Psoas muscle (tissue), 8 donors: ENCODE measurements at places on chromosomes 3 and 15. TPM values are rescaled to one million over a fixed set of nuclear protein-coding genes. Genes with fewer than 3 reads are reported as not detected.

The PLCH1 gene
- 1.1 TPM for total RNA-seq

DNA sequence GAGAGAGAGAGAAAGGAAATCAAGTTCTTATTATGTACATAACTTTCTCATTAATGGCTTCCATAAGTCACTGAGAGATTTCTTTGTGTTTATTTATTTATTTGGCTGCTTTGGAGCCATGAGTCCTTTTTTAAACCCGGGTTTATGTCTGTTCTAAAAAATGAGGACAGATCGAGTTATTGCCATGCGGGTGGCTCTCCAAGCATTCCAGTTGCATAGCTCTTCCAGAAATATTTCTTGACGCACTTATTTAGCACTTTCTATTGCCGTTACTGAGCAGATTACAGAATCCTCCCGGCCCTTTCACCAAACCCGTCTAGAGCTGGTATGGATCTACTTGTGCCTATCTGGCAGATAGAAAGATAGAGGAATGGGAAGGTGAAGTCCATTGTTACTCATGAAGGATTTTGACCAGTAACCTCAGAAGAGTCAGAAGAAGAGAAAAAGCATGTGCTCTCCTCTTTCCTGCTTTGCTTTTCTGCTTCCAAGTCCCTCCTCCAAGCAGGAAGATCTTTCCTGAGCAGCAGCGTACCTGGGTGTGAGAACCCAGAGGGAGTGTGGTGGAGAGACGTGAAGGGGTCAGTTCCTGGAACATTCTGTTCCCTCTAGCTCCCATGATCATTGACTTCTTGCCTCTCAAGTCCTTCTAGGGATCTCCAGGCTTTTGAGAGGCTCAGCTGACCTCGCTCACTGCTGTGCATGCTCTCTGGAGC, 112.8 kb downstream of the LPP start:
- peak; percentile 76 for DNase-seq

DNA sequence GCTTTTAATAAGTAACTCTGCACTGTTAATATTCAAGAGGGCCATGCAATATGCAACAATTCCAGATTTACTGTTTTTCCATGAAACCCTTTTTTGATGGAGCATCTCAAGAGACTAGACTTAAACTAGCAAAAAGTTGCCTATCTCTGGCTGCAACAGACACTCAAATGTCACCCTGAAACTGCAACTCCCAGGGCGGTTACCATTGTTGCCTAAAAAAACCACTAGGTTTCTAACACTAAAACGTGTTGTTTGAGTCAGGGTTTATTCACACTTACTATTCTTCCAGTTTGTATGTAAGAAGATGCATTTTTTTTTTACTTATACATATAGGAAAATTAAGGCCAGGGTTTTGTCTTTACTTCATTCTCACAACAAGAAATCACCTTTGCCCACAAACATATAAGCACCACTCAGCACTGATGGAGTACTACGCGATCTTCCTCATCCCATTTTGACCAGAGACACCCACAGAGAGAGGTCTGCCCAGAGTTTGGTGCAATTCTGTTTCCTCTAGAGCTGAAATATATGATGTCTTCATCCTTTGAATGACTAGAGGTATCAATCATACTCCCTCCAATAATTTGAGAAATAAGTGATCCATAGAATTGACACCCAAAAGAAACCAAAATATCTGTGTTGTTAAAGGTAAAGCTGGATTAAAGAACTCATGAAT, 124.0 kb upstream of the SNTN start:
- no peak for DNase-seq

- no peak for DNase-seq
Observed at GRCh38 chr15:55707951-55708350, 35.0 kb downstream of the PRTG start.

DNA sequence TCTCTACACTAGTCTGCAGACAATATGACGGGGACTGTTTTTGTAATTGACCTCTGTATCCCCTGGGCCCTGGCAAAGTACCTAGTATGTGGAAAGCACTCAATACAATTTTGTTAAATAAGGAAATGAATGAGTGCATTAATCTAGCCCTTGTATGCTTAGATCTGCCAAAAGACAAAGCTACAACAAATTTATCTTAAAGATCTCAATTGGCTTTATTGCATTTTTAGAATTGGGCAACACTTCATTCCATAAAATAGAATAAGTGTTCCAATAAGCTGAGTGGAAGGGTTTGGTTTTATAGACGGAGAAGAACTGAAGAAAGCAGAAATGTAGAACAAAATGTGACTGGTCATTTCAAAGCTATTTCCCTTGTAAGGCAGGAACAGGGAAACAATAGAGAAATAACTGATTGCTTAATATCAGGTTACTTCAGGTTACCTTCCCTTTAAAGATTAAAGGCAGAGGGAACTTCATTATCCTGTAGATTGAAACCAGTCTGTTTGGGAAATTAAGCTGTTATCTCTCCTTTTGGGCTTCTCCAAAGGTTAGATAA, 108.3 kb upstream of the MME start:
- DNase-seq: no peak
